ENCODE measurements at places on chromosomes 2 and 18.

- no peak overlapping the region for H3K4me3 ChIP-seq
- H3K36me3 ChIP-seq, result no peaks in the 10 kb centered on the region
- no peak overlapping the region for H3K27ac ChIP-seq
- no peaks in the 10 kb centered on the region for H3K4me1 ChIP-seq
- no peak for DNase-seq
- H3K27me3 ChIP-seq, result no peaks in the 10 kb centered on the region
Measured at GRCh38 chr2:61582165-61582564, 44.0 kb upstream of the XPO1 start.

DNA sequence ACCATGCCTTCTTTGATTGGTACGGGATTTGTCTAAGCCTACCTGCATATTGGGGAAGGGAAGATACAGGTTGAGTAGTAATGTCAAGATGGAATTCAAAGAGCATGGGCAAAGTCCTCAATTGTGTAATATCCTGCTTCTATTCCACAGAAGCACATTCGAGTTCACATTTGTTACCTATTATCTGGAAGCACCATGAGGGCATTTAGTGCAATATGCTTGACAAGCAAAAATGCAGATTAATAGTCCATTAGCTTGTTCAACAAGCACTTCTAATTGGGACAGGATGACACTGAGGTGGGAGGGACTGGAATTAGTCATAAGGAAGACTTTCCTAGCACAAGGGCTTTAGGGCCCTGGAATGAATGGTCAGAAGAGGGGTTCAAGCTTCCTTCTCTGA is 40.5 kb downstream of the MYO5B start:
- no peak overlapping the region for H3K27ac ChIP-seq
- no peaks in the 10 kb centered on the region for H3K36me3 ChIP-seq

DNA sequence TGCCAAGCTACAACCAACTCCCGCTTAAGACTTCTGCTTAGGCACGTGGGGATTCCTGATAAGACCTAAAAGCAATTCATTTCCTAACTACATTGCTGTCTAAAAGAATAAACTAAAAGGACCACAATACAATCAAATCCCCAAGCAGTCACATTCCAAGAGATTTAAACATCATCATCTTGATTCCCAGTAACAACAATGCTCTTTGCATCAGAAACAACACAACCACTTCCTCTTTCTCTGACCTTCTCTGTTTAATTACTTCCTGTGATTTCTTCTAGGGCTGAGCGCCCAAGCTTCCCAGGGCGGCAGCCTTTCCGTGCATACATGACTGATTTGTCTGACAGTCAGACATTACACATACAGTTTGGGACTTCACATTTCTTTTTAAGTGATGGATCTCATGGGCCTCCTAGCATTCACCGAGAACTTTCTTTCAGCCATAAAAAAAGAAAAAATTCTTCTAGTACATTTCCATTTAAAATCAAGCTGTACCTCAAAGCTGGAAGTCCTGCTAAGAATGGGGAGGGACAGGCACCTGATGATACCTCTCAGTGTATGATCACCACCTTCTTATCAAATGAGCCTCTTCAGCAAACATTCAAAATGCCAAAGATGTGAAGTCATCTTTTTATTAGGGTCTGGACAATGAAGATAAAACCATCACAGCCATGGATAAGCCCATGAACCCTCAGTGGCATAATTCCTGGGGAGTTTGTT is 11.5 kb downstream of the SPRED2 start:
- H3K27ac ChIP-seq, result peak overlapping the region; percentile 16
- no peak overlapping the region for H3K4me3 ChIP-seq
- H3K36me3 ChIP-seq, result no peaks in the 10 kb centered on the region
- H3K27me3 ChIP-seq, result no peaks in the 10 kb centered on the region

DNA sequence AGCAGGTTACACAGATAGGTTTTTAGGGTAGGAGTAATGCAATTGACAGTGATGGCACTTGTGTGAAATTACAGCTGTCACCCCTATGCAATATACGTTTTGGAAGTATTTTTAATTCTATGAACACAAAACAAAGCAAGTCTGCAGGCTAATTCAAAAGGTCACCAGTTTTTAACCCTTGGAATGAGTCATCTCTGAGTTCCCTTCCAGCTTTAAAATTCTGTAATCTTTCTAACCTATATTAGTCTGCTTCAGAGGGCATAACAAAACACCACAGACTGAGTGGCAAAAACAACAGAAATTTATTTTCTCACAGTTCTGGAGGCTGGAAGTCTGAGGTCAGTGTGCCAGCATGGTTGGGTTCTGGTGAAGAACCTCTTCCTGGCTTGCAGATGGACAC is 596.9 kb upstream of the HNMT start:
- no peak for DNase-seq
- H3K4me1 ChIP-seq, result no peaks in the 10 kb centered on the region
- no peaks in the 10 kb centered on the region for H3K27me3 ChIP-seq
- no peak overlapping the region for H3K4me3 ChIP-seq
- H3K27ac ChIP-seq, result no peak overlapping the region
- no peaks in the 10 kb centered on the region for H3K36me3 ChIP-seq

- H3K36me3 ChIP-seq, result no peaks in the 10 kb centered on the region
- H3K27me3 ChIP-seq, result peaks cover 31% of the 10 kb centered on the region
- DNase-seq, result no peak
Measured at GRCh38 chr2:218033208-218033589, 30.4 kb upstream of the TNS1 start.
